ENCODE measurements at places on chromosomes 1 and 21.

DNA sequence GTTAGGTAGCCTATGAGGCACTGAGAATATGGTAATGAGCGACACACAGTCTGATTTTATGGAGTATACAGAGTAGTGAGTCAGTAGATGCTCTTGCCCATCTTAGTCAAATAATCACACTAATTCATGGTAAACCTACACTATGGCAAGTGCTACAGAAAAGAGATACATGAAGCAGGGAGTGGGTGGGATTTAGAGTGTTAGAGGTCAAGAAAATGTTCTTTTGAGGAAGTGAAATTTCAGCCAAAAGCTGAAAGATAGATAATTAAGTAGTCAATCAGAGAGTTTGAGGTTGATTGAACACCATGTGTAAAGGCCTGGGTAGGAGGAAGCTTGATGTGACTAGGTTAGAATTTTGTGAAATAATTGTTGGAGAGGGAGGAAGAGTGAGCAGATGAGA lies 14.7 kb downstream of the MDM4 start:
- no peak for DNase-seq

DNA sequence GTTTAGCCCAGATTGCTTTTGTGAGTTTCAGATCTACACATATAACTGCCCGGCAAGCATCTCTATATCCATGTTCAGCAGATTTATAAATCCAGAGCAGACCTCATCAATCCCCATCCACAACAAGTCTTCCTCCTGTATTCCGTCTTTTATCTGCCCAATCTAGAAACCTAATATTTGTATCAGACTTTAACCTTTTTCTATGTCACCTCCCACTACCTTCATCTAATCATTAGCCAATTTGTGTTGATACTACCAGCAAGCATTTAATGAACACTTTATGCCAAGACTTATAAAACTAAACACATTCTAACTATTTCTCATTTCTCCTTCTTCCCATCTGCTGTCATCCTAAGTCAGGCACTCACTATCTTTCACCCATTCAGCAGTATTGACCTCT lies 135.5 kb downstream of the PBX1 start:
- no peak for DNase-seq

- peak; percentile 56 for DNase-seq
Measured at GRCh38 chr1:20633190-20634064, at the start of gene PINK1. PINK1 (plus strand) TSS chr1:20633458; CDS start chr1:20633549, 91 bp downstream.

DNA sequence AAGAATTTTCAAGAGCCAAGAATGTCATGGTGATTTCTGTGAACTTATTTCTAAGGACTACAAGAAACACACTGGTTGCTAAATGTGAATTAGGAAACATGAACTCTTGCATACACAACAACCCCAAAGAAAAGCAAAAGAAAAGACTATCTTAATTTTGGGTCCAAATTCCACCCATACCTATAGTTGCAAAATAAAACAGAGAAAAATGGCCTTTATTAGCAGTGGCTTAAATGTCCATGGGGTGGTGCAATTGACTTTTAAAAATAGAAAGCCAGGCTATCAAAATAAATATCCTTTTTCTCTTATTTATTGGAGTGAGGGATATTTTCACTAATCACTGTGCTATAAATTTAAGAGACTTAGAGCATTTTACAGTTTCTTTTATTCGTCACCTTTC lies 80.9 kb upstream of the DPYD start:
- DNase-seq, result no peak

- DNase-seq, result no peak
Measured at GRCh38 chr21:32162727-32163320, 116.0 kb downstream of the MIS18A start.

- no peak for DNase-seq
Measured at GRCh38 chr1:234109840-234110239, 205.4 kb downstream of the SLC35F3 start.

GRCh38 chr1:83762416-83762815 lies 236.5 kb downstream of the TTLL7 start:
- DNase-seq, result no peak

GRCh38 chr21:34796518-34797200 lies 127.9 kb downstream of the CLIC6 start:
- no peak for DNase-seq

DNA sequence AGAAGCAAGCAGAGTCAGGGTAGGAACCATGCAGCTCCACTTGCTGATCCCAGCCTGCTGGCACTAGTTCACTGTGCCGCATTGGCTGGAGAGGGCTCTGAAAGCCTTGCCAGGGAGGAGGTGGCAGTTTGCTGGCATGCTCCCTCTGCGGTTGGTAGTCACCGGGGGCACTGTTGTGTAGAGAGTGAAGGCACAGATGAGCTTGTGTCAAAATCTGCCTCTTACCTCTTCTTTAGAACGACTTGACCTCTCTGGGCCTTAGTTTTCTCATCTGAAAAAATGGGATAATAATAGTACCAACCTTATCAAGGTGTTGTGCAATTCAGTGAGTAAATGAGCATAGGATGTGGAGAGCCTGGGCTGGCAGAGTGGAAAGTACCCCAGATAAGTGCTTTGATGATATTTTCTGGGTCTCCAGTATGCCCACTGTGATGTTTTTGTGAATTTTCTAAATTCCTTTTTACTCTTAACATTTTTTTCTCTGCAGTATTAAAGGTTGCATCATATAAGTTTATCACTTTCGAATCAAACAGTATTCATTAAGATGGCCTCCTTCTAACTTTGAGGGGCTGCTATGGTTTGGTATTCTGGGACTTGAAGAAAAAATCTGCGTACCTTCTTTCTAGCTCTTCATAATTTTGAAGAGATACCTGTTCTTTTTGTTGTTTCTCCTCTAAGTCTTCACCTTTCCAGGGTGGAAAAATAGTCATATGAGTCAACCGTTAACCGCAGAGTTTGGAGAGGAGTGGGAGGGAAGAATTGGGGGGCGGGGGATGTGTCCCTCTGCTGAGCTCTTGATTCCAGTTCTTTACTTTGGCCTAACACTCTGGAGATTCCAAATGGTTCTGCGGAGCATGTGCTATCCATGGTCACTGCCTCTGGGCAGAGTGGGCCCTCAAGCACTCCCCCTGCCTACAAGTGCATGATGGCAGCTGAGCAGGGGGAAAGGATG lies 26.8 kb downstream of the SZRD1 start:
- no peak for DNase-seq

DNA sequence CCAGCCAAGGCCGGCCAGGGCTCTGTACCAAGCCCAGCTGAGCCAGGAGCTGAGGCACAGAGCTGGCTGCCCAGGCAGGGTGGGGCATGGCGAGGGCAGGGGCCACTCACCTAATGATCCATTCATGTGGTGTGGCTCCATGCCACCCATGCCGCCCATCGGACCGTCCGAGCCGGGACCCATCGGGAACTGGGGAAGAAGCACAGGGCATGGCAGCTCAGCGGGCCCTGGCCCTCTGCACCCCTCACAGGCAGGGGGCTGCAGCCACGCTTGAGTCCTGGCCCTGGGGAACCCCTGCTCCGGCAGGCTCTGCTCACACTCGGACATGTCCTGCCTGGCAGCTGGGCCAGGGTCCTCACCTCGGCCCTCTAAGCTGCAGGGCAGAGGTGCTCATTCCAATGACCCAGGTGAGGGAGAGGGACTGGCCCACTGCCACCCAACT lies 28.7 kb downstream of the MRPL37 start:
- no peak for DNase-seq

DNA sequence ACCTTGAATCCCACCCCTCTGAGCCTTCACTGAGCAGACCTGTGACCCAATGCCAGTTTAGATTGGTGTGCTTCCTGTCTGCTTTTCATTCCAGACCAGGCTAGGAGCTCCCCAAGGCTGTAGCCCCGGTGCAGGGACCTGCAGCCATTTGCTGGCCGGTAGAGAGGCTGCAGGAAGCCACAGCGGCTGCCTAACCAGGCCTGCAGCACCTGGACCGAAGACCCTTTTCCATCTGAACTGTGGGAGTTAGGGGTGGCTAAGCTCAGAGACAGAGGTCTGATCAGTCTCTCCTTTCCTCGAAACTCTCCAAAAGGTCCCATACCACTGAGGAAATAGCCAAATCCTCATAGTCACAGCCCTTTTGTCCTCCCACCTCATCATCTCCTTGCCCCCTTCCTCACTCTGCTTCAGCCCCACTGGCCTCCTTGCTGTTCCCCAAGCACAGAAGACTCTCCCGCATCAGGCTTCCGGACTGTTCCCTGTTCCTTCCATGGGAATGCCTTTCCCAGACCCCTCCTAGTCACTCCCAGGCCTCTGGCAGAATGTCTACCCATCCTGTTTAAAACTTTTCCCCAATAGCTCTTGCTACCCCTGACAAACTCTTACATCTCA lies 674 bp upstream of the TTC4 start:
- no peak for DNase-seq

GRCh38 chr1:223870617-223871574 lies 25.1 kb upstream of the TP53BP2 start:
- no peak for DNase-seq

DNA sequence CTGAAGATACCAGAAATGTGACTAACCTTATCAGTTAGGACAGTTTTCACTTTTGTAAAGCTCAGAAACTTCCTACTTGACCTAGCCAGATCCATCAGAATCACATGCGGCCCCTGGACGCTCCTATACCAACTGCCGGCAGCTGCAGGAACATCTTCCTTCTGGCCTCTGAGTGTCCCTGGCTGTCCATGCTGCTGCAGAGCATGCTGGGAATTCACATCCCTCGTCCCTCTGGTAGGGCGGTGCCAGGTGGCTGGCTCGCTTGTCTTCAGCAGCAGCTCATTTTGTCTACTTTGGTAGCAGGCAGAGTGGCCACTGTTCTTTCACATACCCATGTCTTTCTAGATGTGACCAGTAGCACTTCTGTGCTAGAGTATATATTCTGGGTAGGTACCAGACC lies 34.4 kb downstream of the HHAT start:
- DNase-seq, result no peak

DNA sequence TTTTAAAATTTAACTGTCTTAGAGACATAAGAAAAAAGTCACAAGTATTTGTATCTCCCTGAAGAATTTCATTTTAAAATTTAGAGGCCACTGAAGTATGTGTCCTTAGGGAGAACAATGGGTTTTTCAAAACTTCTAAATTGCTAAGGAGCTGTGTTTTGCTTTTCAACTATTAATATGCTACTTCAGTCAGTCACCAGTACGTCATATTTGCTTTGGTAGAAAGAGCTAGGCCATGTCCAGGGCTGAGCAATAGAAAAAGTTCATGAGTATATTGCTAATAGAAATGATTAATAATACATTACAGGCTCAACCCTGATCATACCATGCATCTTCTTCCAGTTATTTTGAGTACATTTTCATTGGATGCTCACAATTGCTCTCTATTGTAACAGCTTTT lies 1.7 kb upstream of the SGIP1 start:
- DNase-seq, result no peak

DNA sequence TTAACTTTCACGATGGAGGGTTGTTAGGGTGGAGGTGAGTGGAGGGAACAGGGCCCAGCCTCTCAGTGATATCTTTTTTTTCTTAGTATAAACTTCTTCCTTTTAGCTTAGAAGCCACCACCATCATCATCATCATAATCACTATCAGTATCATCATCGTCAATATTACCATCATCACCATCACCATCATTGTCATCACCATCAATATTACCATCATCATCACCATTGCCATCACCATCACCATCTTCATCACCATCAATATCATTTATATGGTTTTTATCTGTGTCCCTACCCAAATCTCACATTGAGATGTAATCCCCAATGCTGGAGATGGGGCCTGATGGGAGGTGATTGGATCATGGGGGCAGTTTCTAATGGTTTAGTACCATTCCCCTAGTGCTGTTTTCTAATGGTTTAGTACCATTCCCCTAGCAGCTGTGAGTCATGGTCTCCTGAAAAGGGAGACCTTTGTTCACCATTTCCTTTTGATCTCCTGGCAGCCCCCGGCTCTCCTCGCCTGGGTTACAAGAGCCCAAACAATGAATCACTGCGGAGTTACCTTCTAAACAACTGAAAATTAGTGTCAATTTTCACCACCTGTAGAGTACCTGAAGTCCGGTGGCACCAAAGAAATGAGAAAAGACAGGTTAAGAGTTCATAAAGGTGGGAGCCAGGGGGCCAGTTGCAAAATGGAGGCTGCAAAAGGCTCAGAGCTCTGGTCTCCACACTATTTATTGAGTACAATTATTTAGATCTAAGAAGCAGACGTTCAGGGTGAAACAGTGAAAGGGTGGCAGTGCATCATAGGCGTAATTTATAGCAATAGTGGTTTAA lies 3.1 kb upstream of the PLA2G2E start:
- DNase-seq, result no peak

GRCh38 chr21:45769294-45769693 lies 125.8 kb downstream of the PCBP3 start:
- DNase-seq, result no peak

DNA sequence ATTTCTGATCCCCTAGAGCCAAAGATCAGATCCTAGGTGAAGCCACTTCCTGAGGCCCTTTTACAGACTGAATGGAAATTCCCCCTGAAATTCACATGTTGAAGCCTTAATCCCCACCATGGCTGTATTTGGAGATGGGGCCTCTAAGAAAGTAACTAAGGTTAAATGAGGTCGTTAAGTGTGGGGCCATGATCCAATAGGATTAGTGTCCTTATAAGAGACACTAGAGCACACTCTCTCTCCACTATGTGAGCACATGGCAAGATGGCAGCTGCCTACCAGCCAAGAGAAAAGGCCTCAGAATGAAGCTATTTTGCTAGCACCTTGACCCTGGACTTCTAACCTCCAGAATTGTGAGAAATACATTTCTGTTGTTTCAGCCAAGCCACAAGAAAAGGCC lies 13.9 kb downstream of the ABCB10 start:
- DNase-seq, result no peak

All from H4 (cell line).